NCI-H1930 (cell line): ENCODE measurements at places on chromosomes 1 and 21.

GRCh38 chr21:15604413-15604812 lies 125.4 kb upstream of the USP25 start:
- DNase-seq: no peak

DNA sequence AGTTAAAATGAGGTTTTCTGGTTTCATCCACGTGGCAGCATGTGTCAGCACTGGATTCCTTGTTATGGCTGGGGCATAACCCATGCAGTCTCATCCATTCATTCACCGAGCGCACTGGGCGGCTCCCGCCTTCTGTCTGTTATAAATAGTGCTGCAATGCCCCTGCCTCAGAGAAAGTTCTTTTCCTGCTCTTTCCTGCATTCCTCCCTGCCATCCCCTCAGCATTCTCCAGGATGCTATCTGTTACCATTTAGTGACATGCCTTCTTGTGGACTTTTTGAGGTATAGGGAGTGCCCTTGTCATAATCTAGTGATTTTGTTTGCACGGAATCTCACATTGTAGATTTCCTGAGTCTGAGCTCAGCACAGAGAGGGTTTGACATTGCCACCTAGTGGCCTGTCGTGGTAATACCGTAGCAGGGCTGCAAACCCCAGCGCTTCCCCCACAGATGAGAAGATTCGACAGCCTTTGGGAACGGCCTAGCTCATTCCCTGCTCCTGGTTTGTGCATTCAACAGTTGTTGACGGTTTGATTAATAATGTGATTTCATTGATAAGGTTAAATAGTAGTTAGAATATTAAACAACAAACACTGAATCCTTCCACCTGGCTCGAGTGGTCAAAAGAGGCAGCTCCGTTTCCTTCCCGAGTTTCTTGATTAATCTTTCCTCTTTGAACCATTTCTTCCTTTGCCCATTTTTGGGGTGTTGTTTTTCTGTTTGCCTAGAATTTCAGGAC lies 46.3 kb downstream of the UMODL1 start:
- peak; percentile 74 for DNase-seq

DNA sequence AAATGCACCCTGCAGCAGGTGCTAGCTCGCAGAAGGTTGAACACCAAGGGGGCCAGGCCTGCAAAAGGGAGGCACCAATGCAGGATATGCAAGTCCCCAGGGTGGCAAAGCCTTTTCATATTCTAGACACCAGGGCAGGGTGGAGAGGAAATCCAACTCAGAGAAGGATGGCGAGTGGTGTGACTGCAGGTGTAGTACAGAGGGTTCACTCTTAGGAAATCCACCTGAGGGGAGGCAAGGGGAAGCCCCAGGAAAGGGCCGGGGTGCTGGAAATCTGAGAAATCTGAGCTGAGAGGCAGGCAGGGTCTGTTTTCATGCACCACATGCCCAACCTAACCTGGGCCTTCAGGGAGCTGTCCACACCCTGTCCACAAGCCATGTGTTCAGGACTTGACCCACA lies 163.2 kb upstream of the CTTNBP2NL start:
- DNase-seq: no peak

- no peak for DNase-seq
These were observed 179.0 kb downstream of the PTPRU start for GRCh38 chr1:29415156-29415830.

DNA sequence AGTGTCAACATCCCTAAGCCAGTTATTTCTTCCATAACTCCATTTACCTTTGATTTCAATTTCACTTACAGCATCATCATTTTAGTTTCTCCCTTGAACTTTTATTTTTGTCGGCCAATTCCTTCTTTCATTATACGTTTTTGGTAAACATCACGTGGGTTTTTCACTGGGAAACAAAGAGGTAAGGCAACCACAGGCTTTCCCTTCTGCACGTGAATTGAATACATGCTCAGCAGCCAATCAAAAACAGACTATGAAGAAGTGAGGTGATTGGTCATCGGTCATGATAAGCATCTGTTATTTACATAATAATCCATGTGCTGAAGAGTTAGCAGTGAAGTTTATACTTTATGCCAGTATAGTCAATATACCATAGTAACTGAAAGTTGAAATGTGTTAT lies 98.7 kb downstream of the NCAM2 start:
- DNase-seq: no peak

- DNase-seq: no peak
These were observed 18.8 kb downstream of the RNF115 start for GRCh38 chr1:145805057-145805456.

DNA sequence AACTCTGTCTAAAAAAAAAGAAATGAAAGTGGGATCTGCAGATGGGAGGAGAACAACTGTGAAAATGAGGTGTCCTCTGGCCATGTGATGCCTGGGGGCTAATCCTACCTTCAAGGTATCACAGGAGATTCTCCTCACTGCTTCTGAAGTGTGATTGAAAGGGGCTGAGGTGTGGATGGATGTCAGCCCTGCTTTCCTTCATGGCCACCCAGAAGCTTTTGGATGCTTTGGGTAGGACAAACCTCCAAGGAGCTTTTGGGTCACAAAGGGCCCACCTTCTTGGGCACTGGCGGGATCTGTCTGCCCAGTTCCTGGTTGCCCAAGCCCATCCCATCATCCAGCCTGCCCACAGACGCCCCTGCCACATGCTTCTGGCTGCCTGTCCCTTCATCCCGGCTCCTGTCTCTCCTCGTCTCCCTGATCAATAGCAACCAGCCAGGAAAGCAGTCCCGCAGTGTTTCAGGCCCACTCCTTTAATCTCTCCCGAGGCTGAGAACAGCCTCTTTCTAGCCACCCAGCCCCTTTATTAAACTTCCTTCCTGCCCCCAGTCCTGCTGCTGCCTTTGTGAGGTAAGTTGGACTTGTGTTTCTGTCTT lies 87.2 kb downstream of the MAN1C1 start:
- DNase-seq: no peak

GRCh38 chr1:15951341-15952153 lies 24.4 kb downstream of the ZBTB17 start:
- no peak for DNase-seq

GRCh38 chr1:168096296-168097165 lies 40.2 kb downstream of the GPR161 start:
- no peak for DNase-seq

DNA sequence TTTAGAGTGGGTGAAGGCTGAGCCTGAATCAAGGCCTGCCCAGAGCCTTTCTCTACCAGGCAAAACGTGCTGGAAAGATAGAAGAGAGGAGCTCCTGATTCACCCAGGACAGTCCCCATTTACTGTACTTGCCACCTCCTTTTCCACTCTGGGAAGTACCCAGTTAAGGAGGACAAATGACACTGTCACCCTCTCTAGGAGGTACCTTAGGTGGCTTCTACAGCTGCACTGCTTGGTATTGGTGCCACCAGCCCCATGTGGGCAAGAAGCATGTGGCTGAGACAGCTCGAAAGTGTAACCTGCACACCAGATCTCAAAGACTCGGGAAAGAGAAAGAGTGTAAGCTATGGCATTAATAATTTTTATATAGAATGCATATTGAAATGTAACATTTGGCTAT lies 42.3 kb downstream of the RUNX1 start:
- DNase-seq: no peak

DNA sequence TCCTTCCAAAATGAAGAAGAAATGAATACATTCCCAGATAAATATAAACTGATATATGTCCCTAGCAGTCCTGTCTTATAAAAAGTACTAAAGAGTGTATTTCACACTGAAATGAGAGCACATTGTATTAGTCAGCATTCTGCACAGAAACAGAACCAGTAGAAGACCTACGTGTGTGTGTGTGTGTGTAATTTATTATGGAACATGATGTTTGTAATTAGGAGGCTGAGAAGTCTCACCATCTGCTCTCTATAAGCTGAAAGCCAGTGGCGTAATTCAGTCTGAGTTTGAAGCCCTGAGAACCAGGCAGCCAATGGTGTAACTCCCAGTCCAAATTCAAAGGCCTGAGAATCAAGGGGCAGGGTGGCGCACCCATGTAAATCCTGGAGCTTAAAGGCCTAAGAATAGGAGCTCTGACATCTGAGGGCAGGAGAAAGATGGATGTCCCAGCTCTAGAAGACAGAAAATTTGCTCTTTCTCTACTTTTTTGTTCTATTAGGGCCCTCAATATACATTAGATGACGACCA lies 146.5 kb upstream of the LYPLAL1 start:
- DNase-seq: no peak

DNA sequence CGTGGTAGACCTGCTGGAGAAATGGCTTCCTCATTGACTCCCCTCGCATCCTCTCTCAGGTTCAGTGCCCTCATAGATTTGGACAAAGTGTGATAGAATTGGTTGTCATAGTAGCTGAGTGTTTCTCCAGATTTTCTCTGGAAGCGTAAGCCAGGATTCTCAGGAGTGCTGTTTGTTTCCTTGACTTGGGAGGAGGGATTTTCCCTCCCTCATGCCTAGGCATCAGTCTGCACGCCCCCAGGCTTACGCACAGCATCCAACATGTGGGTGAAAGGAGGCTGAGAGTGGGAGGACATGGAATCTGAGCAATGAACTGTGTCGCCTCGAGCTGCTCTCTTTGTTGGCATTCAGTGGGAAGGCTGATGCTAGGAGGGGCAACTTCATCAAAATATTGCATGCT lies 503.5 kb downstream of the LTN1 start:
- DNase-seq: no peak

- no peak for DNase-seq
These were observed 76.6 kb downstream of the RGL1 start for GRCh38 chr1:183881387-183882131.

DNA sequence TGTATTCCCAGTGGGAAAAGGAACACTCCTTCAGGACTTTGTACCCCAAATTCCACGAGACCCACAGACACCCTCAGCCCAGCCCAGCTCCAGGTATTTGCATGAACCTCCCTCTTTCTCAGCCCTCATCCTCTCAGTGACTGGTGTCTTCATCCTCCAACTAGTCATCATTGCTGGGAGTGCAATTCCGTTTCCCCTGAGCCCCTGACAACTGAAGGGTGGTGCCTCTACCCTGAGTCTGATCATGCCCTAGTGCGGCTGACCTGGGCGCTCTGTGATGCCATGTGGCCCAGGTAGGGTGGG lies 3.8 kb upstream of the ZNF692 start:
- DNase-seq: no peak

DNA sequence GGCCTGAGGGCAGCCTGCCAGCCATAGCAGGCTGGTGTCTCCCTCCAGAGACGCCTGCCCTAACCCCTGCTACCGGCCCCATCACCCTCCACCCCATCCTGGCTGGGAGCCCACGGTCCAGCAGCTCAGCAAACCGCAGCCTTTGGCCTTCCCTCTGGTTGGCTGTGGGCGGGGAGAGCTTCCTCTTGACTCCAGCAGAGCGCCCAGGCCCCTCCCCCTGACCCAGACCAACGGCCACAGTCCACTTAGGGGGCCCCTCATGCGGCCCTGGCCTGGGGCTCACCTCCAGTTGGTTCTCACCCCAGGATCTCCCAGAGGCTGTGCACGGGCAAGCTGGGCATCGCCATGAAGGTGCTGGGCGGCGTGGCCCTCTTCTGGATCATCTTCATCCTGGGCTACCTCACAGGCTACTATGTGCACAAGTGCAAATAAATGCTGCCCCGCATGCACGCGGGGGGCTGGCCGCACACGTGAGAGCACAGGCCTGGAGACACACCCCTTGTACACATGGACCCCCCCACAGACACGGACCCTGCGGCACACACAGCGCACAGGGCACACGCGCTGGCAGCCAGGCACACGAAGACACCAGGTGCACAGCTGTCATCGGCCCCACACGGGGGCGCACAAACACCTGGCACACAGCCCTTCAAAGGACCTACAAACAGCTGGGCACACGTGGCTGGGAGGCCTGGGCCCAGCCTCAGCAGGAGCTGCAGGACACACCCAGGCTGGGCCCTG lies 3.1 kb downstream of the SMIM1 start:
- DNase-seq: peak; percentile 65

DNA sequence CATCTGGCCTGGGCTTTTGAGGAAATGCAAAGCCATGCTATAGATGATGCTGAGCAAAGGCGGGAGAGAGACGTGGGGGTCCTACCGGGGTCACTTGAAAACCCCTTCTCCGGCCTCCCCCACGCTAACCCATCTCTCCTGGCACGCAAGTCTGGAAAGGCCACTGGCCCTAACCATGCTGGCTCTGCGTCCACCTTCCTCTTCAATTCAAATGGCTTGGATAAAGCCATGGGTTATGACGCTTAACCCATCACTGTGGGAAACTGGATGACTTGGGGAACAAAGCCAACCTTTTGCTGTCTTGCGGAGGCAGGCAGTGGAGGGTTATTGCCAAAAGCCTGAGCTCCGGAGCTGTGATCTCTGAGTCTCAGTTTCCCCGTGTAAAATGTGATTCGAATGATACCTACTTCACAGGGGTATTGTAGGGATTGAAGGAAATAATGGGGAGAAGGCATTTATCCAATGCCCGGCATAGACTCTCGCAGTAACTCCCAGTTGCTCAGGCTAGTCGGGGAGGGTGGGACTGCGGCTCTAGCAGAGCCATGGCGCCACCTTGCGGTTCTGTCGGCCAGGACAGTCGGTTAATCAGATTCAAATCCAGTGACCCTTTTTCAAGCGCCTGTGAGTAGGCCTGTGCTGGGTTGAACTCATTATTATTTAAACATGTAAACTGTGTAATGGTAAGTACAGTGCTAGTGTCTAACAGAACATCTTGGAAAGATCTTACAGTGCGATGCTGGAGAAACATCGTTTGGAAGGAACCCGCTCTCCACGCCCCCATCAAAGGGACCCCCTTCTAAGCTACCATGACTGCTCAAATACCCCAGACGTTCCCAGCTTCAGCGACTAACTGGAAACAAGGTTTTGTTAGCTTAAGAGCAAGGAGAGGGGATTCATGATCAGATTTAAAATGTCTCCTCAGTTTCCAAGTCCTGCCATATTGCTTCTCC lies 20.3 kb downstream of the NEK2 start:
- DNase-seq: peak; percentile 74

GRCh38 chr21:27171707-27172106 lies 204.8 kb upstream of the ADAMTS5 start:
- no peak for DNase-seq
